ENCODE measurements at places on chromosomes 4 and X.

DNA sequence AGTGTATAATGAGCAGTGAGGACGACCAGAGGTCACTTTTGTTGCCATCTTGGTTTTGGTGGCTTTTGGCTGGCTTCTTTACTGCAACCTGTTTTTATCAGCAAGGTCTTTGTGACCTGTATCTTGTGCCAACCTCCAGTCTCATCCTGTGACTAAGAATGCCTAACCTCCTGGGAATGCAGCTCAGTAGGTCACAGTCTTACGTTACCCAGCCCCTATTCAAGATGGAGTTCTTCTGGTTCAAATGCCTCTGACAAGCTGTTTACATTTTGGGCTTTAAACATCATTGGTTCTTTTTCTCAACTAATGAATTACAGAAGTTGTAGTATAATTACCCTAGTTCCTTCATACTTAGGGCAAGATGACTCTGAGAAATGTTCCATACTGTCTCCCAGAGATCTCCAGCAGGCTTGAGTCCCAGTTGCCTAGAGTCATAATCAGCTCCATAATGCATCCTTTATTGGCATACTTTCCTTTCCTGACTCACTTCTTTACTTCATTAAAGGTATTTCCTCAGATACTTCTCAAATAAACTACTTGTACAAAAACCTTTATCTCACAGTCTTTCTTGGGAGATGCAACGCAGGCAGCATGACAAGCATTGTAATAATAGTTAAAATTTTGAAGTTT is 136.5 kb downstream of the KDM6A start:
- no peak for DNase-seq

GRCh38 chr4:88158489-88159228 is at the start of gene ABCG2:
ABCG2 (minus strand) TSS chr4:88158639; CDS start chr4:88139995, 18,644 bp downstream.
- DNase-seq: no peak

GRCh38 chr4:27270435-27270834 is 409.8 kb downstream of the STIM2 start:
- DNase-seq: no peak

GRCh38 chr4:114383067-114383466 is 215.5 kb upstream of the UGT8 start:
- DNase-seq: no peak

- DNase-seq: no peak
These were observed at the start of gene SEL1L3 for GRCh38 chr4:25862411-25863346. SEL1L3 (minus strand) TSS chr4:25862988; CDS start chr4:25862836, 152 bp downstream.

DNA sequence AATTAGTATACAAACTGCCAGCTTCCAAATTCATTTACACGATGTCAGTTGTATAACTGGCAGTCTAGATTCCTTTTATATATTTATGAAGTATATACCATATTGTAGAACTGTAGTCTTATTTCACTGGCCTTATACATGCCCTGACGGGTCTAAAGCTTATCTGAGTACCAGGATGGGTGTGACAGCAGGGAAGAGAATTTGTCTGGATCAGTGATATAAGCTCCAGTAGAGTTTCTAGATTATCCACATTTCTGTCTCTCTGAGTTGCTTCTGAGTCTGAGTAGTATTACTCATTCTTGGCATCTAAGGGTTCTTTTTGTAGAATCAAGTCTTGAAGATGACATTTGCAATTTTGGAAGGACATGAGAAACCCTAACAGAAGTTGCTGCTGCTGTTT is 101.3 kb downstream of the RPA4 start:
- DNase-seq: no peak
